GDM1 (cell line): ENCODE measurements at places on chromosomes 1 and 21.

GRCh38 chr1:79293611-79294010 is 287.1 kb upstream of the ADGRL4 start:
- DNase-seq, result no peak

DNA sequence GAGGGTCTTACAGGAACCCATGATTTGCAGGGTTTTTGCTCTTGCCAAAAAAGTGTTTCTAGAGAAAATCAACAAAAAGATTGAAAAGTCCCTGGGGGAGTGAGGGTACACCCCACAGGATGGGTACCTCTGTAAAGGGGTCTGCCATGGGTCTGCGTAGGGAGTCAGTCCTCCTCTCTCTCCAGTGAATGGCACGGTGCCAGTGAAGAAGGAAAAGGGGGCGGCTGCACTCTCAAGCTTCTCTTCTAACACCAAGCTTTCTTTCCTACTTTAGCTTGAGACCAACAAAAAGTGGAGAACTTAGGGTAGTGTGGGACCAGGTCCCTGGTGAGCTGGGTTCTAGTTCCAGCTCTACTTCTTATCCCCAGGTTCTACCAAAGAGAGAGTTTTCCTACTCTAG is 87.4 kb downstream of the GLUL start:
- no peak for DNase-seq

- no peak for DNase-seq
These were observed 217.2 kb upstream of the IRF2BP2 start for GRCh38 chr1:234827181-234827580.

DNA sequence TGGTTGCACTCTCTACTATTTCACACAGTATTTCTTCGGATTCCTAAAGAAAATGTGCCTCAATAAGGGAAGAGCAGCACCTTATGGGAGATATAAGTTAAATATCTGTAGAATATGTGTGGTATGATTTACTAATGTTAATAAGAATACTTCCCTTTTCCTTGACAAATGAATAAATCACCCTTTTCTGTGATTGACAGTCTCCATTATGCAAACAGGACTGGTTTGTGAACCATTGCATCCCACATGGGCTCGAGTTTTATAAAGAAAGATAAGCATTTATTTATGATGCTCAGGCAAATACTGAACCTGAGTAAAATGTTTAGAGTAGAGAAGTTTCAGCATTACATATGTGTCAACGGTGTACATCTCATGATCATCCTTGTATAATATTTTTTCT is 587.7 kb upstream of the BRINP3 start:
- DNase-seq, result no peak

- no peak for DNase-seq
These were observed 150.6 kb downstream of the SDCCAG8 start for GRCh38 chr1:243406424-243406823.

DNA sequence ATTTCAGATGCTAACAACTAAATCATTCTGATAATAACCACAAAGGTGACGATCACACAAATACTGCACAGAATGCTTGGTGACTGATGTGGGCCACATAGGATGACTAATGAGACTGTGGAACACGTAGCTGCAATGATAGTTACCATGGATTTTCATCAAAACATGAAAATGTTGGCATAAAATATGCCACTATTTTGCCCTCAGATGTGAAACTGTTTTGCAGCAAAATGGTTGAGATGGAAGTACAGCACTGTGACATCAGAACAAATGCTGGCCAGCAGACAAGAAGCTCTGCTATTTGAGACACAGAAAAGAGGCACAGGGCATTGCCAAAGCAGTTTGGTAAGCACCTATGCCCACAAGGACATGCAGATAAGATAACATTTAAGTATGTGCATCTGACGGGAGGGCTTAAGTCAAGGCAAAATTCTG is 83.8 kb downstream of the NIBAN1 start:
- no peak for DNase-seq

DNA sequence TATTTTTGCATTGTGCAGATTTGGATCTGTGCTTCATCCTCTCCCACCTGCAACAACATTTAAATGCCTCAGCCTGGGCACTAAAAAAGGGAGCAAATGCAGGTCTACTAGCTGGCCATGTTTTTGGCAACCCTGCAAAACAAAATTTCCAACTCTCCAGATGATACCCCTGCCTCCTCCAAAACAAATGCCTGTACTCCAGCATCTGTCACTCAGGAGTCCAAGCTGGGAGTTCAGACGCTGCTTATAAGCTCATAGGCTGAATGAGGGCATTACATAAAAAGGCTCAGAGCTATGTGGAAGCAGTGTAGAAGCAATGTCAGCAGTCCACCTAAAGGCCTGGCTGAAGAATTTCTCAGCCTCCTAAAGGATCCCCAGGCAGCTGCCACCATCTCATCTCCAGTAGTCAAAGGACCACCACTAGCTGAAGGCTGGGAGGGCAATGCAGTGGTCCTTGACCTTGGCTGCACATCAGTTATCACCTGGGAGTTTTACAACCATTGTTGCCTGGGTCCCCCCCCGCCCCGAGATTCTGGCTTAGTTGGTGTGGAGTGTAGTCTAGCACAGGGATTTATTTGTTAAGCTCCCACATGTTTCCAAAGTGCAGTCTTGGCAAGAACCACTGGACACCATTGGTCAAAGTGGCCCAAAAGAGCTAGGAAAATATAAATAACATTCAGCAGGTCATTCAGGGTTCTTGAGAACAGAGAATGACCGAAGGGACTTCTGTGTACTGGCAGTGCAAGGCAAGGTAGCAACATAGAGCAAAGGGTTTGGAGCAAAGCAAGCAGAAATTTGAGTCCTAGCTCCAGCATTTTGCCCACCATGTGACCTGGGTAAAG is 57.2 kb downstream of the ITPKB start:
- no peak for DNase-seq

DNA sequence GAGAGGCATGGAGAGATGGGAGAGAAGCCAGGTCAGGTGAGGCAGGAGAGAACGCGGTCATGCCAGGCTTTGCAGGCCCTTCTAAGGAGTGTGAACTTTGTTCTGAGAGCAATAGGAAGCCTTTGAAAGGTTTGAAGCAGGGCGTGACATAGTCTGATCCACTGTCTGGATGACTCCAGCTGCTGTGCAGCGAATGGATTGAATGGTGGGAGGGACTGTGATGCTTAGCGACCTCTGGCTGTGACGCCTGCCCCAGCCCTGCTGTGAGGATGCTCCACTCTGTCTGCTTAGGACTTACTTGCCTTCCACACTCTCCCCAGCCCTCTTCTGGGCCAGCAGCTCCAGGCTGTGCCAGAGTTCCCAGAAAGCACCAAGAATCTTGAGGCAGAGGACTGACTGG is 41.8 kb upstream of the POU3F1 start:
- DNase-seq, result no peak

GRCh38 chr1:44631333-44631646 is 43.0 kb downstream of the TMEM53 start:
- DNase-seq, result no peak

DNA sequence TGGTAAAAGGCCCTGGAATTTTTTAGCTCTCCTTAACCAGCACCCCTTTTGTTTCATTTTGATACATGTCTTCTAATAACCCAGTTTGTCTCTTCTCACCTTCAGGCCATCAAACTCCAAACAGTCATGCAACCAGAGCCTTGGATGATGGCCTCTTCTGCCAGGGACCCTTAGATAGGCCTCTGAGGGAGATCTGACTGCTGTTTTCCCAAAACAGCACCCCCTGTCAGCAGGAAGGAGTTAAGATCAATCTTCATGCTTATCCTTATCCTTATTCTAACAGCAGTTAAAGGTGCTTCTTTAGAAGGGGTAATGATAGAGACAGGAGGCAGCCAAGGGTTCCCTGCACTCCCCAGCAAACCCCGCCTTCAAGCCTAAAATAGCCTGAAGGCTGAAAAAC is 49.5 kb upstream of the VANGL1 start:
- no peak for DNase-seq
